ENCODE measurements at places on chromosomes 7 and 10.

GRCh38 chr7:152120210-152120609 is 94.7 kb downstream of the GALNT11 start:
- no peak for DNase-seq

GRCh38 chr7:92987538-92987937 is 130.2 kb downstream of the SAMD9 start:
- DNase-seq, result no peak

- no peak for DNase-seq
Observed at GRCh38 chr7:74149603-74150002, 24.6 kb upstream of the EIF4H start.

DNA sequence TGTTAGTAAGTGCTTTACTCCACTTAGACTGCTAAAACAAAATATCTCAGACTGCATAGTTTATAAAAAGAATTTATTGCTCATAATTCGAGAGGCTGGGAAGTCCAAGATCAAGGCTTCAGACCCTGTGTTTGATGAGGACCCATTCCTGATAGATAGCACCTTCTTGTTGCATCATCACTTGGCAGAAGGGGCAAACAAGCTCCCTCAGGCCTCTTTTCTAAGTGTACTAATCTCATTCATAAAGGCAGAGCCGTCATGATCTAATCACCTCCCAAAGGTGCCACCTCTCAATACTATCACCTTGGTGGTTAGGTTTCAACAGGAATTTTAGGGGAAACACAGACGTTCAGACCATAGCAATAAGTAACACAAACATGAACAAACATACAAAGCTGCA is 55.4 kb downstream of the CRPPA start:
- DNase-seq, result no peak

DNA sequence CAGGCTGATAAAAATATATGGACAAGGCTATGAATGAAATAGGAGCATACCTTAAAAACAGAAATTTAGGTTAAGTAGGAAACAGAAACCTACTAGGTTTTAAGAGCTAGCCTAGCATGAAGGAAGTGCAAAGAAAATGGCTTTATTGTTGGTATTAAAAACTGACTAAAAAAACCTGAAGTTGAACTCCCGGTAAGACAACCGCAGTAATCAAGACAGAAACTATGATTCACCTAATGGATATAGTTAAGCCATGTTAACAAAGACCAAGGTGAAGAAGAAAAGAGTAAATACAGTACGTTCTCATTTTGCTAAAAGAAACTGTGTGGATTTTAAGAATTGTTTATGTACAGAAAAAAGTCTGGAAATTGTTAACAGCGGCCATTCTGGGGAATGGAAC is 2.5 kb downstream of the RTKN2 start:
- DNase-seq, result no peak

GRCh38 chr10:8054494-8055407 is at the start of gene GATA3:
Gene GATA3 (plus strand): TSS chr10:8054688. CDS start chr10:8055656, 968 bp downstream.
- DNase-seq, result peak; percentile 74

DNA sequence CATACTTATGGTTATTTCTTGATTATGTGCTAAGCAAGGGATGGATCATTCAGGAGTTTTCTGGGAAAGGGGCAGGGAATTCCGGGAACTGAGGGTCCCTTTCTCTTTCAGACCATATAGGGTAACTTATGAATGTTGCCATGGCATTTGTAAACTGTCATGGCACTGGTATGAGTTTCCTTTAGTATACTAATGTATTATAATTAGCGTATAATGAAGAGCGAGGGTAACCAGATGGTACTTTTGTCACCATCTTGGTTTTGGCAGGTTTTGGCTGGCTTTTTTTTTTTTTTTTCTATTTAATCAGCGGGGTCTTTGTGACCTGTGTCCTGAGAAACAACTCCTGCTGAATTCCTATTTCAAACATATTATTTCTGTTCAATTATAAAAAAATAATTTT is 237.6 kb upstream of the PTER start:
- no peak for DNase-seq

- DNase-seq, result no peak
Observed at GRCh38 chr7:154415709-154416399, 363.7 kb downstream of the DPP6 start.

GRCh38 chr10:132574288-132574687 is 36.7 kb downstream of the INPP5A start:
- no peak for DNase-seq

- peak; percentile 50 for DNase-seq
Observed at GRCh38 chr10:74081192-74081803, 69.3 kb downstream of the AP3M1 start.

GRCh38 chr7:107236862-107237261 is 68.1 kb downstream of the HBP1 start:
- DNase-seq, result no peak

DNA sequence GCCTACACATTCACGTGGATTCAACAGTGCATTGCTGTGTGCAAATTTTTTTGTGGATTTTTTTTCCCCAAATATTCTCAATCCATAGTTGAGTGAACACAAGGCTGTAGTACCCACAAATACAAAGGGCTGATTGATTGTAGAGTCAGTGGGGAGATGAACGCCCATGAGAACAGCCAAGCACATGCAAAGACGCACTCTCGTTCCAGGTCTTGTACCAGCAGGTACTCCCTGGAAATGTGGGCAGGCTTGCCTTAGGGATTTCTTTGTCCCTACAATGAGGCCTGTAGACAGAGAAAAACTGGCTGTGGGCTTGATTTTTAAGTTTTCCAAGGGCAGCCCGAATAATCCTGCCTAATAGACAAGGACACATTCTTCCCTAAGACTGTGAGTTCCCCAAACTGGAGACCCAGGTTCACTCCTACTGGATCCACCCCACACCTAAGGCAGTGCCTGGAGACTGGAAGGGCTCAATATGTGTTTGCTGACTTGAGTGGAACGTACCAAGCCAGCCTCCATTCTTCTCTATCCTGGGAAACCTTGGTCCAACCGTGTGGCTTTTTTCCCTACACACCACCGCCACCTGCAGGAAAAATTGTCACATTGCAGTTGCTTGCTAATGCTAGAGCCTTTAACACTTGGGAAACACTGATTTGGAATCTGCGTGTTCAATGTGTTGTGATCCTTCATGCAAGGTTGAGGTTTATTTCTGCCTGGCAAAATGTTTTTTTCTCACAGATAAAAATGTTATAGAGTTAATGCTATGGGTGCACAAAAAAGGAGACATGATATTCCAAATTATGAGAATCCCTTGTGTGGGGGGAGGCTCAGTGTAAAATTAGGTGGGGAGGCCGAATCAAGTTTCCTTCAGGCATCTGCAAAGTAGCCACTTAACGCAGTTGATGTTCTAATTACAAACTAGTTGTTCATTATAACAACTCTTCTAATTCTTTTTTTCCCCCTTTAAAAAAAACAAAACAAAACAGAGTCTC is 49.3 kb downstream of the PPP1R17 start:
- DNase-seq, result peak; percentile 75

- no peak for DNase-seq
Observed at GRCh38 chr10:123848564-123849457, 42.8 kb downstream of the CPXM2 start.

DNA sequence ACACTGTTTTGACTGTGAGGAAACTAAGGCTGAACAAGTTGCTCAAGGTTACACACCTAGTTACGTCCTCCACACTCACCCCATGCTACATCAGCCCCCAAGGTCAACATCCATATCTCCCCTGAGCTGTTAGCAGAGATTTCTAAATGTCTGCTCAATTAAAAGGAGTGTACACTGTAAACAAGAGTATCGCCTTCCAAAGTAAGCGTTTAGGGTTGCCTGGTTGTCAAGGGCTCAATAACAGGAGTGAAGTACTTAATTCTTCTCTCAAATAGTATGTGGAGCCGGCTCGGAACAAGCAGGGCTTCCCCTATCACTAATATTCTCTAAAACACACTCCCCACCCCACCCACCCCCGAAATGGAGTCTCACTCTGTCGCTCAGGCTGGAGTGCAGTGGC is 412.8 kb upstream of the GALNT17 start:
- no peak for DNase-seq

DNA sequence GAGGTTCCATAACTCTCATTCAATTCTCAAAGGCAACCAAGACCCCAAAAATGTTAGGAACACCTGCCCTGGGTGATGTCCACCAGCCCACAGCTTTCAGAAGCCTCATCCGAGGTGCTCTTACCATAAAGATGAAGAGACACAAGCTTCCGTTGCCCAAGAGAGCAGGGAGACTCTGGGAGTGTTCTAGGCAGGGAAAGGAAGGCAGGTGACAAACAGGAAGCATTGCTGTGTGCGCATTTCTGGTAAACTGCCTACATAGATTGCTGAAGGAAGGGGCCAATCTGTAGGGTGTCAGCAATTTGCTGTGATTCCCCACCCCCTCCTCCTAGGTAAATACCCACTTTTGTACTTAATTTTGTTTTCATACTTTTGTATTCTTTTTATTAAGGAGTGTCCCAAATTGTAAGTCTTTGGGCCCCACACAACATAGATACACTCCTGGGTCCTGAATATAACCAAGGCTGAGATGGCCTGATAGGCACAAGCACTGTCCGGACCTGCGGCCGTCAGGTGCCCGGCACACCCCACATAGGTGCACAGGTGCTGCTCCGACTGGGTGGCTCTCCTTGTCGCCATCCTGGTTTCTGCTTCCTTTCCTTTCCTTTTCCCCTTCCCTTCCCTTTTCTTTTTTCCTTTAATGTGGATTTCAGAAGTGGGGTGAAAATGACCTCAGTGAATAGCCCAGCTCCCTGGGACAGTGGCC is 51.4 kb upstream of the SMNDC1 start:
- DNase-seq, result no peak

DNA sequence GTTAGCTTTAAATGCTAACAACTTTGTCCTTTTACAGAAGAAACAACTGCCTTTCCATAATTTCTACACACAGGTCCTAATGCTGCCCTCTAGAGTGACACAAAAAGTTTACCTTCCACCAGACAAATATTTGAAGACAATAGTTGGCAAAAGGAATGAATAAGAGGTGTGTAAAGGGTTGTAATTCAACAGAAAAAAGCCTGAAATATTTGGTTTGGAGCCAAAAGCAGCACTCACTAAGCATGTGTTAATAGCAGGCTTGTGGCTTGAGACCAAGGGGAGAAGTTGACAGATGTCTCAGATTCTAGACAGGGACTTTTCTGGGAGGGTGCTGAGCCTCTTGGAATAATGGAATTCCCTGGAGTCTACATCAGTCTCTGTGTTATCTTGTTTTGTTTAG is 156.2 kb upstream of the GALNT17 start:
- DNase-seq, result no peak

DNA sequence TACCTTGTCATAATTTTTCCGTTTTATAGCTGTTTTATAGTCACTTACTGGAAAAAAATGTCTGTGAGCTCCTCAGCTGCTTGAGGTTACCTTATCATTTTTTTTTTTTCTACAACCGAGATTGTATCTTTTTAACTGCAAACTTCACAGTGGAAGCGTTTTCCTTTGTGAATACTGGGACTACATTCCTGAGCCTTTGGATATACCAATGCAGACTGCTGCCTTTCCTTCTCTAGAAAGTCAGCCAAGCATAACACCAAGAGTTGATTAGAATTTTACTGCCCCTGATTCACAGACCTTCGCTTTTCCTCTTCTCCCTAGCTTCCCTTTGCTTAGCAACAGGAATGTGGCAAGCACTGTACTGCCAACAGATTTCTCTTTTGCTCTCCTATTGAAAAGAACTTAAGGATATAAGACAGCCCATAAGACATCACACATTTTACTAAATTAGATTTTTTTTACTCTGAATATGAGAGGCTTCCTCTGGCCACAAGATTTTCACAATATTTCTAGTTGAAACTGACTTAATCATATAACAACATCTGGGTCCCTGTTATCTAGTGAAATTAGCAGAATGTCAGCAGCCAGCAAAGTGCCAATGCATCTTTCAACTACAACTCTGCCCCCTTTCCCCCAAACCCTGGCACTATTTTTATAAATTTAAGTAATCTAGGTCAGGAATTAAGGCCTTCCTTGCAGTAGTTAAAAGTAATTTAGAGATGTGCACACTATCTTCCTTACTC is 170.6 kb downstream of the PRKG1 start:
- no peak for DNase-seq

- DNase-seq, result no peak
Observed at GRCh38 chr7:68760556-68760955, 837.7 kb upstream of the AUTS2 start.

DNA sequence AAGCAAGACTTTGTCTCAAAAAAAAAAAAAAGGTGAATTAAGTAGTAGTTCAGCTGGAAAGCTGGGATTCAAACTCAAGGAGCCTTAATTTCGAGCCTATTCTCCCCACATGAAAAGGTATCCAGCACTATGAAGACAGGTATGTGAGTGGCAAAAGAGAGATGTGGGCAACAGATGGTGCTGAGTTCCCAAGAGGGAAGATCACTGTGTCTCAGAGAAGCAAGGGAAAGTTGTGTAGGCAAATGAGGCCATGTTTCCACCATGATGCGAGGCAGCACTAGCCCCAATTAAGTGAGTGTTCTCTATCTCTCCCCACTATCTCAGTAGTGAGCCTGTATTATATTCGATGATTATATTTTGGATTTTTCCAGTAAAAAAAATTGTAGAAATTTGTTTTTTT is 19.8 kb upstream of the ST7 start:
- DNase-seq, result no peak

DNA sequence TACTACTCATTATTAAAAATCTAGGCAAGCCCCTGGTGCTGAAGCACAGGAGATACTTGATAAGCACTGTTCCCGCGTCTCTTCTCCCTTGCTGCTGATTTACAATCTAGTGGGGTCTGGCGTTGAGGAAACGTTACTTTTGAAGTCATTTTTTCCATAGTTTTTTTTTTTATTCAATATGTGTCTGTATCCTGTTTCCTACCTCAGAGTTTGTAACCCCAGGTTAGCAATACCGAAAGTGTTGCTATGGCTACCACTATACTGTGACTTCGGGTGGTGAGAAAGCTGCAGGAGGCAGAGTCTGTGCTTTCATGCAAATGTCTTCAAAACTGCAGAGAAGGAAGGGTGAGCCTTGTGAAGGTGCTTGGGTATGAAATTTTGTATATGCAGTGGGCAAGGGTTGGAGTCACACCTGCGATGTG is 458.8 kb upstream of the GHITM start:
- no peak for DNase-seq

DNA sequence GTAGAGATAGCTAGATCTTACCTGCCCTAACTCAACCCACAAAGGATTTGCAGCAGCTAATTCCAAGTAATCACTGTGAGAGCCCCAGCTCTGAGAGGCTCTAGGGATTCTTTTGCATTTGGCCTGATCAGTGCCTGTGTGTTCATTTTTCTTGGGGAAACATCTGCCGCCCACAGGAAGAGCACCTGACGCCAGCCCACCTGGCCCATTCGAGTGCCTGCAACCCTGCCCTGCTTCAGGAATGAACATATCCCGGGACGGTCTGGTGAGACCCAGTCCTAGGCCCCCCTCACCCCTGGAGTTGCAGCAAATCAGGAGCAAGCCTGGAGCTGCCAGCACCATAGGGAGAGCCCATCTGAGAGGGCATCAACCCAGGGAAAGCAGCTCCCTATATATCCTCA is 38.8 kb downstream of the GSDME start:
- DNase-seq, result no peak

DNA sequence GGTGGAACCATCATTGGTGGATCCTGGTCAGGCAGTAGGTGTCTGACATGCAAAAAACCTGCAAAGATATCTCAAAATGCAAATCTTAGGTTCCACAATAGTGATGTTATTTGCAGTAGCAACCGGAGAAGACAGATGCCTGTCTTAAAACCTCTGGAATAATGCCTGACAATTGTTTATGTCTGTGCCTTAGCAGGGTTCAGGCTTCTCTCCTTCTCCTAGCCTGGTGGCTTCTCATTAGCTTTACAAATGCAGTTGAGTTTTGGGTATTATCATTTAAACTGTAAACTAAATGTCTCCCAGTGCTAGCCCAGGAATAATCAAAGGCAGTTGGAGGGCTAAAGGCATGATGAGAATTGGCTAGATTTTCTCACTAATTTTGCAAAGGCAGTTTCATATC is 146.3 kb upstream of the NRG3 start:
- DNase-seq, result no peak

GRCh38 chr10:22704942-22705341 is 9.4 kb downstream of the PIP4K2A start:
- DNase-seq, result no peak
